ENCODE measurements at places on chromosomes 7 and 10. TPM values are rescaled to one million over a fixed set of nuclear protein-coding genes. Genes with fewer than 3 reads are reported as not detected.

The ADRB1 gene
- polyA plus RNA-seq = 1.6 TPM

The IKZF1 gene
- not detected for polyA plus RNA-seq

The UCMA gene
- not detected for polyA plus RNA-seq

The VSIR gene
- polyA plus RNA-seq = 1.8 TPM

The NEURL1 gene
- polyA plus RNA-seq = 3.5 TPM

The ERVW-1 gene
- polyA plus RNA-seq = 1.2 TPM

The RASA4B gene
- 8.5 TPM for polyA plus RNA-seq

The ZMYND11 gene
- 51.9 TPM for polyA plus RNA-seq

The NEUROG3 gene
- polyA plus RNA-seq = not detected

The ANKRD22 gene
- not detected for polyA plus RNA-seq

The CALCR gene
- polyA plus RNA-seq = not detected
